AG04449 (cell line): ENCODE measurements at places on chromosomes 4 and X.
A peak's percentile ranks its signal among the peaks of the same experiment; 100 is the strongest.

GRCh38 chr4:168131196-168131595, 38.9 kb downstream of the ANXA10 start:
- no peak for DNase-seq

DNA sequence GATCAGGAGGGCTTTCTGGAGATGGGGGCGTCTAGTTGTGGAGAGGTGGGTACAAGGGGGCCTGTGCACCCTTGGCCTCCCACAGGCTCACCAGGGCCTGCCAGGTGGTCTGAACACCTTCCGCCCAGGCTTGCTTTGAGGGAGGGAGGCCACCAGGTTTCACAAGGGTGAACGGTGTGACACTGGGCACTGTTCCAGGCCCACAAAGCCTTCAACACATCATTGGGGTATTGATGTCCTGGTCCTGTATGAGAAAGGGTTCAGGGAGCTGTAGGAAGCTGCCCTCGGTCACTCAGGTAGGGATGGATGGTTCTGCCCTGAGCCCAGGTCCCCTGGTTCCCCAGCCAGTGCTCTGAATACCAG, 6.0 kb downstream of the HTRA3 start:
- no peak for DNase-seq

DNA sequence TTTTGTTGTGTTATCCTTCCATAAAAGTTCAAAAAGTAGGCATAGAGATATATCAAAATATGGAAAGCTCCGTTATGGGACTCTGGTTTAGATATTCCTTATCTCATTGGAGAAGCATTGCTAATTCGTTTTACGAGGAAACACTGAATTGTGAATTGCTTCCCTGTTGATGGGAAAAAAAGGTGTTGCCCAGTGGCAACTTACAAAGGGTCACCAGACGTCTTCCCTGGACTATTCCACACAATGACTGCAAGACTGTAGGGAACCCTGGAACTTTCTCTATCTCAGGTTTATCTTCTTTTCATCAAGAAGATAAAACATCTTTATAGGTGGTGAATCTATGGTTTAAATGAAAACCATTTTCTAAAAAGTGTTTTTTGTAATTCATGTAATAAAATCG, 137.7 kb downstream of the MID1 start:
- no peak for DNase-seq

GRCh38 chr4:54495091-54495490, 162.7 kb upstream of the KIT start:
- no peak for DNase-seq

- DNase-seq, result no peak
Observed at GRCh38 chr4:139503622-139504166, 49.8 kb downstream of the RAB33B start.

DNA sequence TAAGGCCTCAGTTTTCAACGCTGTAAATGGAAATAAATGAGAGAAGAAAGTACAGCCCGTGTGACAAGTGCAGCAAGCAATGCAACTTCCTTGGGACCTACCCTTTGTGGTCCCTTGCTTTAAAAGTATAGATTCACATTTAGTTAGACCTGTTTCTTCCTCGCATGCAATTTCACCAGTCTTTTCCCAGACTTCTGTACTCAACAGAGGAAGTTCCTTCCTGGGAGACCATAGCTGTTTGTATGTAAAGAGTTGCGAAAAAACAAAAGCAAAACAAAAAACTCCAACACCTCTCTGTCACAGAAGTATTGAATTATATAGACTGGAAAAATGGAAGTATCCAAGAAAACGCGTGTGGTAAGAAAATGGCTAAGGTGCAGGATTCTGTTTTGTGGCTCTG, 1.1 kb upstream of the IRF2 start:
- no peak for DNase-seq

DNA sequence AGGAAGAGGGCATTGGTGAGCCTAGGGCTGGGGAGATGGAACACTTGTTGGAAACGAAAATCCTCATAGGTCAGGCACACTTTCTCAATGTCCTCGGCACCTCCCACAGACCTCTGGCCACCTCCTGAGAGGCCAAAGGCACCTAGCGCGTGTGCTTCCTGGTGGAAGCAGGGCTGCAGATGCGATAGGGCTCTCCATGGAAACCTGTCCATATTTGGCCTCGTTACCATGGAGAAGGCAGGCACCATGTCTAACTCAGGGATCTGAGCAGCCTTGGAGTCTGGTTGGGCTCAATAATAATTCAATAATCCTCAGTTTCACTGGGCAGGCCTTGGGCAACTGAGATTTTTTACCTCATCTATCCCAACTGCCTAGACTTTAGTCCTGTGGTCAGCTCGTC, 58.3 kb downstream of the RAI2 start:
- DNase-seq, result no peak

GRCh38 chr4:47525154-47525819, 40.2 kb downstream of the ATP10D start:
- peak; percentile 92 for DNase-seq

DNA sequence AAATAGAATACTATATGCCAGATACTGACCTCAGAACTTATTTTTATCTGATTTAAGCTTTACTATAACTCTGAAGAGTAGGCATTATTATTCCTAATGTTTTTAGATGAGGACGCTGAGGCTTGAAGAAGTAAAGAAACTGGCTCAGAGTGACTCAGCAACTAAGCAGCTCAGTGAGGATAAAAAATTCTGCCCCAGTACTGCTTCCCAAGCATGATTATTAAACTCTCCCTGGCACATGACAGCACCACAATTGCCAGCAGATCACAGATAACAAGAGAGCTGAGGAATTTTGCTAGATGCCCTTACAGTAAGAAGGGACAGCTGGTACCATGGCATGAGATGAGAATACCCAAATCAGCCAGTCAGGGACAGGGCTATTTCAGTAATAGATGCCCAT, 219.4 kb downstream of the NKX6-1 start:
- DNase-seq, result no peak

- DNase-seq, result no peak
Observed at GRCh38 chrX:139933904-139934303, 1.1 kb upstream of the ATP11C start.

DNA sequence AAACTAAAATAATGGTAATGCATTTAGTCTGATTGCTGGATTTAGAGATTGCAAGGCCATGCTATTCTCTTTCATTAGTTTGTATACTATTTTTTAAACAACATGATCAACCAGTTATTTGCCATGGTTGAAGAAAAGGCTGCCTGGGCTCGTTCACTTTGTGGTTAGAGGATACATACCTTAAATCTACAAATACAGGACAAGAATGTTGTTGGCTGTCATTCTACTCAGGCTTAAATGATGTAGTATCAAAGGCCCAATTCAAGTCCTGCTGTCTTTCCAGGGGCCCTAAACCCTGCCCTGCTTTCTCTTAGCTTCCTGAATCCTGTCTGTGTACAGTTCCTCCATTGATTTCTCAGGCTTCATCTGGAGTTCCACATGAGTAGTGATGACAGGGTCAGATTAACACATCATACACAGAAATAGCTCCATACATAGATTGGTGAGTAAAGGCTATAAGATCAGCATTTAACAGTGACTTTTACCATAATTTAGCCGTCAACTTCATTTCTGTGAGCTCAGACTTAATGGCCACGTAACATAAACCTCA, 114.9 kb upstream of the GPRIN3 start:
- no peak for DNase-seq
